ENCODE measurements at places on chromosomes 1 and 21. TPM values are rescaled to one million over a fixed set of nuclear protein-coding genes. Genes with fewer than 3 reads are reported as not detected.

LEMD1 gene
- not detected for polyA plus RNA-seq

KCNE2 gene
- not detected for polyA plus RNA-seq

IL22RA1 gene
- not detected for polyA plus RNA-seq

C2CD4D gene
- polyA plus RNA-seq = 3.7 TPM

FYB2 gene
- not detected for polyA plus RNA-seq

KRTAP10-6 gene
- not detected for polyA plus RNA-seq

VCAM1 gene
- polyA plus RNA-seq = 0.51 TPM

GRCh38 chr1:89721351-89721750, 88.4 kb downstream of the LRRC8C start:
- DNase-seq = no peak

- DNase-seq = no peak
Observed at GRCh38 chr1:245133995-245134715, 20.6 kb upstream of the KIF26B start.

DNA sequence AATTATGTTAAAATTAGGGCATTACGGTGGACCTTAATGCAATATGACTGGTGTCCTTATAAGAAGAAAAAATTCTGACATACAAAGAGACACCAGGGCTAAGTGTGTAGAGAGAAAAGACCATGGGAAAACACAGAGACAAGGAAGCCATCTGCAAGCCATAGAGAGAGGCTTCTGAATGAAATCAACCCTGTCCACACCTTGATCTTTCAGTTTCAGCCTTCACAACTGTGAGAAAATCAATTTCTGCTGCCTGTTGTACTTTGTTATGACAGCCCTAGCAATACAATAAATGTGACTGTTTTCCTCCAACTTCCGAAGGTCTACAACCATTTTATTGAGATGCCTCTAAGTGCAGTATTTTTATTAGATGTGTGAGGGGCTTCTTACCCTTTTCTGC, 1407.2 kb downstream of the MRPL39 start:
- DNase-seq = no peak

- no peak for DNase-seq
Observed at GRCh38 chr1:187185389-187185788, 356.6 kb downstream of the PLA2G4A start.

GRCh38 chr1:176858433-176858916, 306.0 kb downstream of the ASTN1 start:
- DNase-seq = no peak

- DNase-seq = no peak
Observed at GRCh38 chr1:162906485-162906884, 45.5 kb upstream of the CCDC190 start.

GRCh38 chr1:168170564-168171508, 7.9 kb upstream of the TIPRL start:
- DNase-seq = no peak

GRCh38 chr1:12539320-12539704, 78.7 kb downstream of the DHRS3 start:
- DNase-seq = no peak

- no peak for DNase-seq
Observed at GRCh38 chr1:45864167-45865106, 61.0 kb downstream of the MAST2 start.

DNA sequence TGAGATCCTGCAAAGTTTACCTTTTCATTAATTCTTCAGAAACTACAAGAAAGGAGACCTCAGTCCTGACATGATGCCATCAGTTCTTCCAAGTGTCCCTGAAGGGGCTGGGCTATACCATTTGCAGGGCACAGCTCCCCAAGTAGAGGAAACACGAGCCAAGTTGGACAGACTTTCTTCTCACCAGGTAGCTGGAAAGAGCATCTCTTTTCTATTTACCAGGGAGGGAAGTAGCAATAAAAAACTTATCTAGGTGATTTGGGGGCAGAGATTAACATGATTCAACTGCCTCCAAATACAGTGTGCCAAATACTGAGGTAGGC, 103.9 kb upstream of the KCND3 start:
- DNase-seq = no peak

- DNase-seq = no peak
Observed at GRCh38 chr1:53783056-53783455, 44.1 kb upstream of the GLIS1 start.

DNA sequence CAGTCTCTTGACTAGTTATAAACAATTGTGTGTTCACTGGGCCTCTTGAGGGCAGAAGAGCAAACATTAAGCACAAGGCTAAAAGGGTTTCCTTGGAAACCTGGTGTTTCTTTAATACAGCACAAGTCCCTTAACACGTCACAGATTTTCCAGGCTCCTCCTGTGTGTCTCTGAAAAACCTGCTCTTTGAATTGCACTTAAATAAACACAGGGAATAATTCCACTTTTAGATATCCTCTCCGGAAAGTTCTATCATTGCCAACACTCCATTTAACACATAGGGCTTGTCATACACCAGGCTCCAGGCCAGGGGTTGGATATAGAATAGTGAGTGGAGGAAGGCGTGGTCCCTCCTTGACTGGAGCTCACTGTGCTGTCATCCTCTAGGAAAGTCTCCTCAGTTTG, 442.6 kb downstream of the DSCAM start:
- no peak for DNase-seq

- no peak for DNase-seq
Observed at GRCh38 chr1:161739865-161740566, 9.6 kb upstream of the DUSP12 start.

DNA sequence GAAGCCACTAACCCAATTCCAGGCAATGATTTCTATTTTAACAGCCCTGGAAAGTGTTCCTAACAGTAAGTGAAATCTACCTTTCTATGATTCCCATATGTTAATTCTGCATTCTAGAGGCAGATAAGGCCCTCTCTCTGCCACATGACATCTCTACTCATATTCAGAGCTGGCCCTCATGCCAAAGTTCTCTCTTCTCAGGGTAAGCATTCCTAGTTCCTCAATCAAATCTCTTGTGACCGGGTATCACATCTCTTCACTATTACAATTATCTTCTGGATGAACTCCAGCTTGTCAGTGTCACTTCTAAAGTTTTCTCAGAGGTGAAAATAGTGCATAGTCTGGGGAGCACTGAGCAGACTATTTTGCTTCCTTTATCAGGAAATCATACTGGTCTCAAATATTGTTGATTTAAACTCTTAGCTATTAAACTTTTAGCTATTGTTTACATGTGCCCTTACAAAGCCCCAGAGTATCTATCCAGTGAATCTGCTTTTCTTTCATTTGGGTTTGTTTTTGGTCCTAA, 66.4 kb upstream of the TNFSF18 start:
- no peak for DNase-seq
